HS-5 (cell line): ENCODE measurements at places on chromosomes 12 and 14.

DNA sequence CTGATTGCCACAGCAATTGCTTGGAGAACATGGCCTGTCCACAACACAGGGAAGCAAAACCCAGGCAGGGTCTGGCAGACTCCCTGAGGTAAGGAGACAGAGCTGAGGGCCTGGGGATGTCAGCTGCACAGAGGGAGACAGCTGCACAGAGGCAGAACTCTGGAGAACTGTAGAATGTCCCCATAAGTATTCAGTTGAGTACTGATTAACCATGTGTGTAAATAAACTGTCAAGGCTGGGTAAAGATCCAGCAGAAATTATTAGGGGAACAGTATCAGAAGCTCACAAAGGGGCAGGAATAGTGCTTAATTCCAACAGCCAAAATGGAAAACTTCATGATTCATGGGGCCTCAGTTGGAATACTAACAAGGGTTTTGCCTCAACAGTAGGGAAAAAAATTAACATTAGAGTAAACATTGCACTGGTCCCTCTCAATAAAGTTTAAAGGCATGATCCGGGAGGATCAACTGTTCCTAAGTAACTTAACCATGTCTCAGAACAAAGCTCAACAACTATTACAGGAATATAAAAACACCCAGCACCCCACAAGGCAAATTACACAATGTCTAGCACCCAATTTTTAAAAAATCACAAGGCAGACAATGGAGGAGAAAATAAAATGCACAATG lies 201.3 kb upstream of the RASSF8 start:
- no peak for DNase-seq

DNA sequence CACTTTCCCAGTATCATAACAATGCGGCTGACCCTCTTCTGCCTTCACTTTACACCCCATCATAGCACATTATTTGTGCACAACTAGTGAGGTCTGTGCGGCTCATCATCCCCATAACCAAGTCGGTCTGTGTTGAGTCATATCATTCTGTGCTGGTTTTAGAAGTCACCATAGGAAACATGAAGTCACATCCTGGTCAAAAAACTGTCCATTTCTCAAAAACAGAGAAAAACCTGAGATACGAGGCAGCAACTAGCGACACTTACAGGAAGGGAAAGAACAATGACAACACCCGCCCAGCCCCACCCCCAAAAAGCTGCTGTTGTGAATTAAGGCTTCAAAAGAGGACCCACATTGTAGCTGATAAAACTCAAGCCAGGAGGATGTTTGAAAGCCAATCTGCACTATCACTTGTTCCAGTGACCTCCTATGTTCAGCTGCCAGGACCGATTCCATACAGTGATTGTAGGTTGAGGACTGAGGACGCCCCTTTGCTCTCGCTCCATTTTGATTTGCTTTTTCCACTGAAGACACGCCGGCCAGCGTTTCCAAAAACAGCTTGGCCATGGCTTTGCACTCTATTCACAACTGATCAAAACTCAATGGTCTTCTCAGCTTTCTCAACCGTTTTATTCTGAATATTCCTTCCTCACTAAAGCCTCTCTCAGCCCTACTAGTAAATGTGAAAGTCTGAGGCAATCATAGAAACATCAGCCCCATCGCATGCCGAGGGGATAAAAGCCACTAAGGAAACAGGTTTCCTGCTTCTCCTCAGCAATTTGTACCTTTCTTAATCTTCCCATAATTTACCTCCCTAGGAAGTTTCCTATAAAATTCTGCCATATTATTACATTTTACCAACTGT lies 87.5 kb downstream of the DUSP16 start:
- no peak for DNase-seq

DNA sequence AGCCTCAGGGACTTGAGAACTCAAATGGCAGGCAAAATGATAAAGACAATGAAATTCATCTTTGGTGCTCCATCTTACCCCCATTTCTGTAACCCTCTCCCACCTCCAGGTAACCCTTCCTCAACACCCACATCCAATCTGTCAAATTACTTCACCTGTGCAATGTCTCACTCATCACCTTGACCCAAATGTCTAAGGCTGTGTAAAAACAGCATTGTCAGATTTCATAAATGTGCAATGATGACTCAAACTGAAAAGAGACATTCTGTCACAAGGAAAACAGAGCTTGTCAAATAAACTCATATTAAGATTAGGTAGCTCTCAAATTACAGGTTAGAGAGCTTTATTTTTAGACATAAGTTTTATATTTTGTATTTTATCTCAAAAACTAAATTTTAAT lies 19.9 kb upstream of the COCH start:
- no peak for DNase-seq

DNA sequence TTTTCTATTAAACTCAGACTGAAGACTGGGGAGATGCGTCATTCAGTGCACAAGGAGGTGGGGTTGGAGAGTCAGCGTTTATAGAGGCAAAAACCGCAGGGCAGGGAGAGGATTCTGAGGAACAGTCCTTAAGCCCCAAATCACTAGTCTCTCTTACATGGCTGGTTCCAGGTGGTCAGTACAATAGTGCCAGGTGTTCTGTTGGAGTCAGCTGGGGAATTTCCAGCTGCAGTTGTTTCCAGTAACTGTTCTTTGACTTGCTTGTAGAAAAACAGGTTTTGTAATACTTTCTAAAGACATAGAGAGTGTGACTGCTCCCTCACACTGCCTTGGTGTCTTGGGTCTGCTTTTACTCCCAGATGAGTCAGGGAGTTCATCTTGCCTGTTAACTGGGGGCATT lies 192.2 kb downstream of the TMTC3 start:
- peak; percentile 36 for DNase-seq

GRCh38 chr14:38877744-38878388 lies 225.2 kb downstream of the SEC23A start:
- no peak for DNase-seq

DNA sequence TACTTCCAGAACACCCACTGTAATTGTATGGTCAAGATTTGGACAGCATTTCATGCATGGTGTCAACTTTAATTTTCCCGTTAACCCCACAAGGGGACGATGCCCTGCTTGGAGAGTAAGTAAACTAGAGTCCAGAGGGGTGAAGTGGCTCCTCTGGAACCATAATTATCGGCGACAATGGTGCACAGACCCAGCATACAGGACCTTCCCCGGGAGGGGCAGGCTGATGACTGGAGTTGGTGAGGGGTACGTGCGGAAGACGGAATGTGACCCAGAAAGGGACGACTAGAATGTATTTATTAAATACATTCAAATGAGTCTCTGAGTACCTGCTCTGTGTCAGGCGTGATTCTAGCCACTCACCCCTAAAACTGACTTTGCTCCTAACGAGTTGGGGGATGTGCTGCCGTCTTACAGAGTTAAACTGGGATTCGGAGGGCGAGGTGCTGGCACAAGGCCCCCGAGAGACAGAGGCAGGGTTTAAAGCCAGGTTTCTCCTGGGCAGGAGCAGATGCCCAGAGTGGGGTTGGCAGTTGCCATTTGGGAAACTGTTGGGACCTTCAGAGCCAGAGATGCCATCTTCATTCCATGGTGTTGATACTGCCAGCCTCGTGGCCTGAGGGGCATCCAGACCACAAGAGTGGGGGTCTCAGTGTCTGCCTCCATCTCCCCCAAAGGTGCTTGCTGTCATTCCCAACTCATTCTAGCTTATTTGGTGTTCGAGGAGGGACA lies 10.9 kb downstream of the RTL1 start:
- DNase-seq, result no peak

DNA sequence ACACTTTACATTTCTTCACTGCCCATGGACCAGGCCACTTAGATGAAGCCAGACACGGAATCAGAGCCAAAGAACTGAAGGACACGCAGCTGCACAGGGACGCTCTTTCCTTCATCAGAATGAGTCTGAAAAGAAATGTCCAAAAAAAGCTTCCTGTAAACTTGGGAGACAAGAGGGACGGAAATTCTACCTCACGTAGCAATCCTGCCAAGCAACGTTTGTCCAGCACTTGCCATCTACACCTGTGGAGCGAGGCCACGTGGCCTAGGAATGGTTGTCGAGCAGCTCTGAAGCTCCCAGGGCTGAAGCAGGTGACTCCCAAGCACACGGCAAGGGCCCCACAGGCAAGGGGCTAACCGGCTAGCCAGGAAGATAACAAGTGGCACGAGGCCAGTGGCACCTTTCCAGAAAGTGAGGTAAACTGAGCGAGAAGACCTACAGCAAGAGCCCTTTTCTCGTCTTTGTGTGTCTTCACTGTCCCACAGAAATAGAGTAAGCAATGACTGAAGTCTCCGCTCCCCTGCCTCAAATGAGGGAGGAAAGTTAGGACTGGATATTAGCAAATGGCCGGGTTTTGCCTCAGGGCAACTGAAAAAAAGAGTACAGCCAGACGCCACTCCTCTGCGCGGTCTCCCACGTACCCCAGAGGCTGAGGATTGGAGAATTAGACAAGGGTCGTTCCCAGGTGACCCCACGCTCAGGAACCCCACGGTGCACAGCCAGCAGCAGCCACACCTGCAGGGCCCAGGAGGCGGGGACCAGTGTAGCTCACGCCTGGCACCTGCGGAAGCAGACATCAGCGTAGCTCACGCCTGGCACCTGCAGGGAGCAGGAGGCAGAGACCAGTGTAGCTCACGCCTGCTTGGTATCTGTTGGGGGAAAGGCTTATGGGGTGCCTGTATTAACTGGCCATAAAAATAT lies 7.7 kb downstream of the ZNF605 start:
- no peak for DNase-seq

DNA sequence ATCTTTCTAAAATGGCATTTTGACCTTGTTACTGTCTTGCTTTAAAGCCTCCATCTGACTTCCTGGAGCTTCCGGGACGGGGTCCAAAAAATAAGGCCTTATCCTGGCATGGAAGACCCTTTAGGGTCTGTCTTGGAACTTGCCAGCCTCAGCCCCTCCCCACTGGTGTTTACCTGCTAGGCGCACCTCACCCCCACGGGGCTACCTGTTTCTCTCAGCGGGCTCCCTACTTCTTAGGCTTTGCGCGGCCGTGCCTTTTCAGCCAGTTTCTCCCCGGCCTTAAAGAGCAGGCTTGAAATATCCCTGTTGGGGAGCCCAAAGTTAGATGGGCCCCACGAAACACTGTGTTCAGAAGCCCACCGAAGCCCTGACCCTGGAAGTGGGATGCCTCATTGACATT lies 5.1 kb downstream of the RTL1 start:
- DNase-seq, result no peak
